Effector CD8-positive, alpha-beta T cell (primary cell): ENCODE measurements at places on chromosomes 4 and X.

DNA sequence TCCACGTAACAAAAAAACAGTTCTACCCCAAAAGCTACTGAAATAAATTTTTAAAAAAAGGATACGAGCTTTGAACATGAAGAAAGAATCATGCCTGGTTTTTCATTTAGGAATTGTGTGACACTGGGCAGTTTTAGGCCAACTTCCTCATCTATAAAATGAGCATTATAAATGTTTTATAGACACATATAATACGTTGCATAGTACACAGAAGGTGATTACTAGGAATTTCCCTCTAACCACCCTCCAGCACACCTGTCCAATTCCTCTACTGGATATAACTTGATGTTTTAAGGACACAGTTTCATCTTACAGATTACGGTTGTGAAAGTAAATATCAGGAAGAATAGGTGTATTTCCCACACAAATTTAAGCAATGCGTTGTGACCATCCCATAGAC, 85.5 kb upstream of the IQCM start:
- no peak for DNase-seq

GRCh38 chr4:26503427-26503826, 13.1 kb upstream of the CCKAR start:
- no peak for DNase-seq

- DNase-seq = no peak
Observed at GRCh38 chrX:77505227-77505626, 58.0 kb downstream of the FGF16 start.

GRCh38 chr4:172125443-172125842, 312.2 kb downstream of the GALNTL6 start:
- no peak for DNase-seq

DNA sequence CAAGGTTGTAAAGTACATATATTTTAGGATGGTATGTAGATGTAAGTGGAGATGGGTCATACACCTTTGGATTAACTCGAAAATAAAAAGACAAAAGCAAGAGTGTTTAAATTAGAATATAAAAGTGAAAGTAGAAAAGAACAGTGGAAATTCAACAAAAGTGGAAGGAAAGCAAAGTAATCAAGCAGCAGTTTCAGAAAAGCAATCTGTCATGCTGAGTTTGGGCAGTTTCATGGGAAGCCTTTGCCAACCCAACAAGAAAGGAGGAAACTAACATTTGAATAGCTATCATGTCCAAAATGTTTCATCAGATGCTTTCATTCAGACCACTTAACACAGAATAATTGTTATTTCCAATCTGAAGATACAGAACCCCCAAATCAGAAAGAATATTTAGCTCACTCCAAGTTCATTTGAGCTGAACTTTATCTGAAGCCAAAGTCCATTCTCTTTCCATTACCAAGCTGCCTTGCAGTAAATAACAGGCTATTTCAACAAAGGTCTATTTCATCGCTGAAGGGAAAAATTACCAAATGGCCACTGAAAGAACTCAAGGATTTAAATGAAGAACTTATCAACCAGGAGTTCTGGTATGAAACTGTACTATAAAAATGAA, 1.8 kb upstream of the EXOSC9 start:
- no peak for DNase-seq

DNA sequence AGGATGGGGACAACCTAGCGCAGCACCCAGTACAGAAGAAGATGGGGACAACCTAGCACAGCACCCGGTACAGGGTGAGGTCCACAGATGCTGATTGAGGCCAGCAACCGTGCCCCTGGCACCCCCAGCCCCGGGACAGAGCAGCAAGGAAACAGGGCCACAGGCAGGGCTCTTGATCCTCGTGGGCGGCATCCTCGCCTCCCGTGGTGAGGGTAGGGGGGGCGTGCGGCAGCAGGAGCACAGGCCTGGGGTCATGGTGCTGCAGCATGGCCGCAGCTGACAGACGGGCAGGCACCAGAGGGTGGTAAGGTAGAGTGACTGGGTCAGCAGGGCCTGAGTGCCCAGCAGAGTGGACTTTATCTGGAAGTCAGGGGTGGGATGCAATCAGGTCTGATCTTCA, 89.5 kb downstream of the HMX1 start:
- no peak for DNase-seq

DNA sequence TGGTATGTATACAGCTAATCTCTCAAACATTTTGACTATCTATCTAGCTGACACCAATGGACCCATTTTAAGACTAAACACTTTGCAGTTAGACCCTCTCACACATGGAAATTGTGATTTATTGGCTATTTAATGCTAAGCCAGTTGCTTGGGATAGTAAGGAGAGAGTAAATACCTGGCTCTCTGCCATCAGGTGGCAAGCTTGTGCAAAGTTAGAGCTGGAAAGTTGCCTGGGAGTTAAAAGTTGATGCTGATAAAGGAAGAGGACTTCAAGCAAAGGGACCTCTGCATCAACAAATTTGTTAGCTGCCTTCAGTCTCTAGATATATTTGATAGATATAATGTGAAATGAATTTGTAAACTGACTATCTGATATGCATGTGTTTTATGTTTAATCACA, 61.1 kb downstream of the PACRGL start:
- DNase-seq = no peak

DNA sequence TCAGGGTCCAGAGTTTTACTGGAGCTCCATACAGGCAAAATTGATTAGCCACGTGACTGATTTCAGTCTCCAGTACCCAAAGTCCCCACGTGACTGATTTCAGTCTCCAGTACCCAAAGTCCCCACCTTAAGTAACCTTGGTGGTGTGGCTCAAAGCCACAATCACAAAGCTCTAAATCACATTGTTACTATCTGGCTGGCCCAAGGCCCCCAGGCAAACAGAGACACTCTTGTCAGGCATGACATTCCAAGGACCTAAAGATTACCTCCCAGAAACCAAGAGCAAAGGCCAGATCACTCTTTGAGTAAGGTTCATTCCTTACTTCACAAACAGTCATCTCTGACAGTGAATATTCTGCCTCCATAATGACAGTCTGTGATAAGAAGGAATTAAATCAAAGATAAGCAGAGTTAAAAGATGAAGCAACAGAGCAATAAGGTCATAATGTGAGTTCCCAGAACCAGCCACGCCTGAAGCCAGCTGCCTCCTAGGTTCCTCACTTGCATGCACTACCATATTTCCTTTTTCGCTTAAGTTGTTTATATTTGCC, 78.5 kb downstream of the ANXA3 start:
- no peak for DNase-seq

GRCh38 chr4:8275548-8275910, 6.0 kb downstream of the HTRA3 start:
- DNase-seq = no peak

- no peak for DNase-seq
Observed at GRCh38 chr4:23888421-23889319, 1.2 kb downstream of the PPARGC1A start.

DNA sequence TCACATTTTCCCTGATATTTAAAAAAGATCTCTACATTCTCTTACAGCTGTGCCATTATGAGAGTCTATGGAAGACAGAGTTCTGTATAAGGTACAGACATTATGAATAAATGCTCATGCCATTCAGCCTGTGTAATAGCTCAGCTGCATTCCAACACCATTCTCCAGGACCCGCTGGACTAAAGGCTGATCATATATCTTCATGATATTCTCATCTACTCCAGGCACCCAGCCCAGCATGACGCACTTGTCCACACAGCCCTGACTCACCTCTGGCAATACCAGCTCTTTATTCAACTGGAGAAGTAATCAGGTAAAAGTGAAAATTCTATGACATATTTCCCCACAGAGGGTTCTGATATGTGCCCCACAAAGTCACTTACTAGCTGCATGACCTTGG, 437.5 kb upstream of the FGF16 start:
- no peak for DNase-seq

DNA sequence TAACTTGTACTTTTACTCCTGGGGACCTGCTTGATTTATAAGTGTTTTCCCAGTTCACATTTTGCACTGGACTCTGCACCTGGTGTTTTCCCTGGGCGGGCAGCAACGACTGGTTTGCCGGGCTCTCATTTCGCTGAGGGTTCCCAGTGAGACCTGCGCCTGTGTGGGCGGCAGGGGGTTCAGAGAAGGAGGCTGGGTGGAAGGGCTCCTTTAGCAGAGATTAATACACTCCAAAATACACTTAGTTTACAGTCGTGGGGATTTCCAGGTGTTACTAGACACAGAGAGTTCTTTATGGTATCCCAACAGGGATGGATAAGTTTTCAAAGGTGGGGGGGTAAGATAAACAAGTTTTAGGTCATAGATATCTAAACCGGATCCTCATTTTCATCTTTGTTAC, 53.0 kb upstream of the SHISA3 start:
- DNase-seq = no peak

GRCh38 chr4:112213856-112214255, 17.7 kb upstream of the AP1AR start:
- DNase-seq = no peak
